ENCODE measurements at places on chromosomes 1 and 21. TPM values are rescaled to one million over a fixed set of nuclear protein-coding genes. Genes with fewer than 3 reads are reported as not detected.

DNA sequence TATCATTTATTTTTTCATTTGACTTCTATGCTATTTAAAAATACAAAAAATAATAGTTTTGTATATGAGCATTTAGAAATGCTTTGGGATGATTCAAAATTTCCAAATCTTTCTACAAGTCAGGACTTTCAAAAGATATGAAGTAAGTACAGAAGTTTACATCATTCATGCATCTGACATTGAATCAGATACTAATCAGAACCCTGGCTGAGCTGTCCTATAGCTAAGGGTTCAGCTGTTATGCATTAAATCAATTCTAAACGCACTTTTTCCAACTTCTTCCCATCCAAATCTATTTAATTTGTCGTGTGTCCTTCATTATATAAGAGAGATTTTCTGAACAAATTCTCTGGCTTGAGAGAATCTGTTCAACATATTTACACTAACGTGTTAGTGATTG is 779.4 kb downstream of the LTN1 start:
- no peak for DNase-seq

DNA sequence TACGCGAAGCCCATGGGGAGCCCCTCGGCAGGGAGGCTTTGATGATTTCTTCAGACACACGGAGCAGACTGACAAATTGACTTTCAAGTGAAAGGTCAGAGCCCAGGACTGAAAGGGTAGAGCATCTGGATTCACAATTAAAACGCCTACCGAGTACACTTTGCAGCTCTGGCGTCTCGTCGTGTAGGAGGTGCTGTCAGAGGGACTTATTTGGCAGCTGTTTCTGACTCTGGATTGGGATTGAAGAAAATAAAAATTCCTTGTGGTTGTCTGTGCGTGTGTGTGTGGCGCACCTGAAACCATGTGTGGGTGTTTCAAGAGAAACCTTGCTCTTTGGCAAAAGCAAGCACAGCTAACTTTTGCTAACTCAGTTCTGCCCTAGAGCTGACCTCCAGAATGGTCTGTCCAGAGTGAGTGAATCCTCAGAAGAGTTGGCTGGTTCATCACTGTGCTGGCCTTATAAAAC is 348.7 kb downstream of the HLX start:
- no peak for DNase-seq

- no peak for DNase-seq
Measured at GRCh38 chr1:15167386-15167785, 13.8 kb downstream of the TMEM51 start.

The CRABP2 gene
- total RNA-seq = 0.56 TPM

The GPR137B gene
- total RNA-seq = 26.8 TPM

The ABCG1 gene
- not detected for total RNA-seq

The TMEM125 gene
- not detected for total RNA-seq
